Stimulated activated CD8-positive, alpha-beta memory T cell treated with anti-CD3 and anti-CD28 coated beads, Interleukin-15, amount 100 ng/mL, for 1 hour (primary cell): ENCODE measurements at places on chromosomes 6 and 20.

GRCh38 chr6:72683797-72684196 lies 61.9 kb downstream of the KCNQ5 start:
- DNase-seq: no peak

GRCh38 chr6:162704001-162704400 lies 23.6 kb downstream of the PRKN start:
- DNase-seq: no peak

DNA sequence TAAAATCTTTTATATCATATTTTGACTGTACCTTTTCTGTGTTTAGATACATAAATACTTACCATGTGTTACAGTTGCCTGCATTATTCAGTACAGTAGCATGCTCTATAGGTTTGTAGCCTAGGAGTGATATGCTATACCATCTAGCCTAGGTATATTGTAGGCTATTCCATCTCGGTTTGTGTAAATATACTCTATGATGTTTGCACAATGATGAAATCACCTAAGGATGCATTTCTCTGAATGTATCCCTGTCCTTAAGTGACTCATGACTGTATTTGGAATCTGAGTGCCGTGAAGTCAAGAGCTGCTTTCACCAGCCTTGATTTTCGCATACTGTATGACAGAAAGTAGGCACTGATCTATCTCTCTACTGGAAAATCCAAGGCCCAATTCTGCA lies 129.9 kb downstream of the UTRN start:
- DNase-seq: no peak

GRCh38 chr6:31355583-31355948 lies 1.4 kb downstream of the HLA-B start:
- no peak for DNase-seq
